Stimulated activated CD8-positive, alpha-beta memory T cell treated with anti-CD3 and anti-CD28 coated beads, Interleukin-15, amount 100 ng/mL, for 48 hours (primary cell): ENCODE measurements at places on chromosomes 1 and 21.

- no peak for DNase-seq
These were observed 20.0 kb downstream of the PTPRF start for GRCh38 chr1:43550598-43551246.

DNA sequence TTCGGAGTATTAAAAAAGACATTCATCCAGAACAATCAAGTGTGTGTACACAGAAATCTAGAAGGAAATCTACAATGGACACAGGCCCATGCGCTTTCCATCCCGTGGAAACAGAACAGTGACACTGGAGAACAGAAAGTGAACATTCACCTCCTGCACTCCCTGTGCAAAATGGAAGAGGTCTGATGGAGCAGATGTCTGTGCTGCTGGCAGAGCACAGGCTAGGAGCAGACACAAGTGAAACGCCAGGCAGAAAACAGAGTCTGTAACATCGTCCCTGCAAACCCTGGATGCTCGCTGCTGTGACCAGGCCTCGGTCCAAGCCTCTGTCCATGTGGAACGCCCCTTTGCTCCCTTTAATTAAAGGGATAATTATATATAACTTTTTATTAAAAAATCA lies 36.1 kb downstream of the SLC45A1 start:
- no peak for DNase-seq

DNA sequence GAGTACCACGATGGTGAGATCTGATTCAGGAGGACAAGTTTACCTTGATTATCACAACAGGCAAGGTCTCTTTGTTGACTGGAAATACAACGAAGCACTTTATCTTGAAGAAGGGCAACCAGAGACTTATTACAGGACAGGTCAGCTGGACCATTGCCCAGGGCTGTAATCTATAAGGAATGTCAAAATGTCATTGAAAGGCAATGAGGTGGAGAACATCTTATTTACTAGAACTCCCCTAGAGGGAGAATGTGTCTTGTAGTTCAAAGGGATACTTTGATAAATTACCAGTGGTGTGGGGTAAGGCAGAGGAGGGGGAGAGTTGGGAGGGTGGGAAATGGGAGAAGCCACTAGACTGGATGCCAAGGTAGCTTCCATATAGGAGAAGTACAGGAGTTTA lies 212.3 kb downstream of the NCAM2 start:
- no peak for DNase-seq

GRCh38 chr1:17021896-17022295 lies 10.2 kb upstream of the ATP13A2 start:
- no peak for DNase-seq

DNA sequence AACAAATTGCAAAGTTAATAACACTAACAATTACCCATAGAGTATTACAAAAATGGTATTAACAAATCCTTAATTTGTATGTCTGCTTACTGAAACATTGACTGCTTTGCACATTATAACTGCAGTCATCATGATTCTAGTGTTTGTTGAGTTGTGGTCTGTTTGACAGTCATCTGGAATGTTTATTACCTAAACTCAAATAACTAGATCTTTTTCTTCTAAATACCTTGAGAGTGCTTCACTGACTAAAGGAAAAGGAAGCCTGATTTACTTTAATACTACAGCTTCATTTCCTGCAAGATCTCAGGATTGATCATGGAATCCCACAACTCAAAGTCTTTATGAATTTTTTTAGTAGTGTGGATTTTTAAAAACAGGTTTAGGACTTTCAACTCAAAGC lies 70.0 kb downstream of the HMCN1 start:
- DNase-seq = no peak

DNA sequence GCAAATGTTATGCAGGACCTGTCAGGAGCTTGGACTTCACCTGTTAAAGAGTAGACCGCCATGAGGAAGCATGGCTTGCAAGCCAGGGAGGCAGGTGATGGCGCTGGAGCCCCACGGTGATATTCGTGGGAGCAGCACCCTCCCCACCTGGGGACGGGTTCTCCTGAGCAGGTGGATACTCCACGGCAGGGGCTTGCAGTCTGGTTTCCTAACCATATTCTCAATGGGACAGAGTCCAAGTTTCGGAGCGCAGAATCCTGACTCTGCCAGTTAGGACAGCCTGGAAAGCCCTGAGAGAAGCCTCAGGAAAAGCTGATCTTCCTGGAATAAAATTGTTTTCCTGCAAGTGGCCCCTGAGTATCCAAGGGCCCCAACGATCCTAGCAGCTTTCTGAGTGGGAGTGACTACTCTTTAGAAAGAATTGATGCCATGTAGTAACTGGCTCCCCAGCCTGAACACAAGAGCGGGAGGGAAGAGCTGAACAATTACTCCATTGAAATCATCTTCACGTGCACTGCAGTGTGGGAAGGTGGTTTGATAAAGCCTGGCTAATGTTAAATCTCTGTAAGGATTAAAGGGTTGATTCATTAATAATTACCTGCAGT lies 146.3 kb upstream of the RAB4A start:
- no peak for DNase-seq
